ENCODE measurements at places on chromosomes 5 and 9.

- no peak for DNase-seq
These were observed 1.6 kb upstream of the NOL6 start for GRCh38 chr9:33475357-33475756.

GRCh38 chr9:114606068-114606467, 5.0 kb upstream of the TMEM268 start:
- DNase-seq = no peak

- no peak for DNase-seq
These were observed 27.4 kb upstream of the GSN start for GRCh38 chr9:121240472-121241135.

DNA sequence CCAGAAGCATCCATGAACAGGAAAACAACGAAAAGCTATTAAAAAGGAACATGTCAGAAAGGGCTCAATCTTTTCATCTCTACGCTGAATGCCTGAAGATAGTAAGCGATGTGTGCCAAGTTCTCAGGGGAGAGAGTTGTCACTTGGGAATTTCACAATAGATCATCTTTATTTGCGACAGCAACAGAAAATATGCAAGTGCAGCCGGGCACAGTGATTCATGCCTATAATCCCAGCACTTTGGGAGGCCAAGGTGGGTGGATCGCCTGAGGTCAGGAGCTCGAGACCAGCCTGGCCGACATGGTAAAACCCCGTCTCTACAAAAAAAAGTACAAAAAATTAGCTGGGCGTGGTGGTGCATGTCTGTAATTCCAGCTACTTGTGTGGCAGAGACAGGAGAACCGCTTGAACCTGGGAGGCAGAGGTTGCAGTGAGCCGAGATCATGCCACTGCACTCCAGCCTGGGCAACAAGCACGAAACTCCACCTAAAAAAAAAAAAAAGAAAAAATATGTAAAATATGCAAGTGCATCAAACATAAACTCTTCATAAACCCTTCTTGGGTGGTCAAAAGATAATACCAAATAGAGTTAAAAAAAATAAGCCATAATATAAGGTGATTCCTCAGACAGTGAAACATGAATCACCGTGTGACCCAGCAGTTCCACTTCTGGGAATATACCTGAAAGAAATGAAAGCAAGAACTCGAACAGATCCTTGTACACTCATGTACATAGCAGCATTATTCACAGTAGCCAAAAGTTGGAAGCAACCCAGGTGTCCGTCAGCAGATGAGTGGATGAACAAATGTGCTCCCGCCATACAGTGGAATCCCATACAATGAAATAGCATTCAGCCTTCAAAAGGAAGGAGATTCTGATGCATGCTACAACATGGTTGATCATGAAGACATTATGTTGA, 16.2 kb downstream of the SFXN1 start:
- no peak for DNase-seq

- DNase-seq = no peak
These were observed 86.4 kb downstream of the GALNT10 start for GRCh38 chr5:154276973-154277331.

DNA sequence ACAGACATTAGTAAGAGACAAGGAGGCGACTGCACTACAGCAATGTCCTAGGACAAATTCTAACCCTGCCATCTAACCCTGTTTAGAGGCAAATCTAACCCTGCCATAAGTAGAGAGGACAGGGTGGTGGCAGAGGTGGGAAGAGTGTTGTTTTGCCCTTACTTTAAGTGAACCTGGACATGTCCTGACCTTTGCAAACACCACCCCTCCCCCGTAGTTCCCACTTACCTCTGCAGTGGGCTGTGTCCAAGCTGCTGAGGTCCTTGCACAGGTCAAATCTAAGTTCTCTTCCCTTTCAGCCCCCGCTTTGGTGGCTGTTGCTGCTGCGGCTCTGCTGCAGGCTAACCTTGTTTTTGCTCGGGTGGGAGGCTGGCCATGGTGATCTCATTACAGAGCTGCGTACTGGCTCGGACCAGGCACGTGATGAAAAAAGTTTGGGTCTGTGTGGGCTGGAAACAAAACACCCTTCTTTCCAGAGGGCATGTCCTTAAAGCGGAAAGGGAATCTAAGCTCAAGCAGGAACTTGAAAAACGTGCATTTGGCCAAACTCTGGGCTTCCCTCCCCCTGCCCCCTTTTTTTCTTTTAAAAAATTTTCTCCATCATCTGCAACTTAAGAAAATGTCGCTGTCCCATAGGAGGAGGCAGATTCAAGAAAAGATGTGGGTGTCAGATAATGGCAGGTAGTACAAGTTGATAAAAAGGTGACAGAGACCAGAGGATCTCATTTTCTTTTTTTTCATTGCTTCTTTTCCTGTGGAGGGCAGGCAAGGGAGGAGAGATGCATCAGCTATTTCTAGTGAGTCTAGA, at the start of gene FAXDC2:
TSS of gene FAXDC2 (minus strand) at position 349 of the 808 bp plus-strand sequence. CDS start 12,425 bp downstream, outside the sequence.
- DNase-seq = peak; percentile 59

- DNase-seq = peak; percentile 78
These were observed 3.7 kb upstream of the STXBP1 start for GRCh38 chr9:127608104-127608966.

GRCh38 chr5:147504011-147504410, 5.9 kb downstream of the DPYSL3 start:
- DNase-seq = no peak

Data from spinal cord (tissue), 10 donors.